ENCODE measurements at places on chromosomes 3 and 15.

- DNase-seq, result peak; percentile 77
These were observed 19.0 kb downstream of the STOML1 start for GRCh38 chr15:73972984-73973682.

DNA sequence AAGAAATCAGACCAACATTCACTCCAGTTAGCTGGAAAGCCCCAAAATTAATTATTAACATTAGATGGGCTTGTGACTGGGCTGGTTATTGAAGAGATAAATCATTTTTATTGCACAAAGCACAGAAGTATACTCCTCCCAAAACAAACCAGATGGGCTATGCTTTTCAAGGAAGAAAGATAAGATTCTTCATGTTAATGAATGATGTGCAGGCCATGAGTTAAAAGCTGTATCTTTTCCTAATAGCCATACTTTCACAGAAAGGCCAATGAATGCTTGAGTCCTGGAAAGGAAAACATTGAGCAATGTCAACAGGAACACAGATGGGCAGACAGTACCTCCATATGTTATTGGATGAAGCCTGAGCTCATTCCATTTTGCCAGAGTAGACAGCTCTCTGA is 55.4 kb downstream of the OCA2 start:
- no peak for DNase-seq

DNA sequence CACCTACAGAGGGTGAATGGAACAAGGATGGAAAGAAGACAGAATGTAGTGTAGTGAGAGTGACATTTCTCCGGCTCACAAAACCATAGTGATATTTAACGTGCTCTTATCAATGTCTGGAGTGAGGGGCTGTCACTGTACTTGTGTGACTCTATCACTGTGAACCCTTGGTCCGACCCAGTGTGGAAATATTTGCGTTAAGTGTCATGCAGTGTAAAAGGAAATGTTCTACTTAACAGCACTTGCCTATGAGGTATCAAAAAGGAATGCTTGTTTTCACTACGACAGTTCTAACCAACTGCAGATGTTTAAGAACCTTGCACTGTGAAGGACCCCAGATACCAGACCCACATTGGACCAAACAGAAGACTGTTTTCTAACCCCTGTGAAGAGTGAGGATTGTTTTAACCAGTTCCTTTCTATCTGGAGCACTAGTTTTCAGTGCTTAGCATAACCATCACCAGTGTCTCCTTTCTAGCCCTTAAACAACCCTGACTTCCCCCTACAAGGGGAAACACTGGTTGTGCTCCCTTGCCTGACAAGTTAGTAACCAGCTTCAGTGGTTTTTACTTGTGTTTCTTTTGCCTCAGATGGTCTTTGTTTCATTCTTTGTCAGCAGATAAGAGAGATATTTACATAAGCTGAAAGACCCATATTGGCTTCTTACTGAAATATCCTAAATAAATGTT is 144.7 kb upstream of the ABHD17C start:
- DNase-seq, result no peak

GRCh38 chr3:138197524-138197923 is 10.4 kb downstream of the ARMC8 start:
- no peak for DNase-seq

DNA sequence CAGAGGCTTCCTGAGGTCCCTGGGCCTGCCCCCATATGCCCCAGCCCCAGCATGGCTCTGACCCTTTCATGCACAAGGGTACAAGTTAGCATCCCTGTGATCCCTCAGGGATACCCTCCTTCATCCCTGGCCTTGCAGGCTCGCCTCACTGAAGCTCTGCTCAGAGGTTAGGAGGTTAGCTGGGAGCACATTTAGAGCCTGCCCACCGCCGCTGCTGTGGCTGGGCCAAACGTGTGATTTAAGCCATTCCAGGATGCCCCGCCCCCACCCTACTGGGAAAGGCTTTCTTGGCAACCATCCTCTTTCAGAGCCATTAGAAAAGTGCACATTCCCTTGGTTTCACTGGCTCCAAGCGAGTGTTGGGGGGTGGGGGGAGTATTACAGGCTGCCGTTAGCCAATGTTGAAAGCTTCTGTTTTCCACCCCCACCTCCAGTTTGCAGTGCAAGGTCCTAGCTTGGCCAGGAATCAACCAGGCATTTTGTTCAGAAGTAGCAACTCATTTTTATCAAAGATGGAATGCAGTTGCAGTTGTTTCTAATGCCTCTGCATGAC is 6.3 kb upstream of the HES1 start:
- DNase-seq, result no peak

GRCh38 chr3:64935971-64936370 is 248.2 kb upstream of the ADAMTS9 start:
- DNase-seq, result no peak

DNA sequence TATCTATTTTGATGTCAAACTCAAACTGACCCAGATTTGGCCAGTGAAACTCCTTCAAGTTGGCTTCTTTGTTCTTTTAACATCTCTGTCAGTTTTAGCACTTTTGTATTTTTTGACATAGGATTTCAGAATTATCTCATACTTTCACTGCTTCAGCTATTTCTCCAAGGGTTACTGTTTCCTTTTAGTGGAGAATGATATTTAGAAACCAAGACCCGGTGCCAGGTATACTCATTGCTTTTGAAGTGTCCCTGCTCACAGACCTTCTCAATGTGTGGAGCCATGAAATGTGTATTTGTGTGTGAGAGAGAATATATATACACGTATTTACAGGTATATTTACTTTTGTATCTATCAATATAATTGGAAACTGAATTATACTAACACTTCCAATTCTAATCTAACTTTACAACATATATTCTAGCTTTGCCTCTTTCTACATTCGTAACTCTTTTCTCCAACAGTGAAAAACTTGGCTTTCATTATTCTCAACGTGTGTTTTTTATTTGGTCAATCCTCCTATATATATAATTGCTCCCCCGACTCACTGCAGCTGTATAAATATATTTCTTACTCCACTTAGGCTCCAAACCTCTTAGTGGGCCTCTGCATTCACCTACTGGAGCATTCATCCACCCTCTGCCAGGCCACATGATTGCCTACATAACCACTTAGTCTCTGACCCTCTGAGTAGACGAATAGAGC is 54.0 kb downstream of the OTOL1 start:
- no peak for DNase-seq

- no peak for DNase-seq
These were observed 56.3 kb upstream of the CHD2 start for GRCh38 chr15:92843814-92844213.

DNA sequence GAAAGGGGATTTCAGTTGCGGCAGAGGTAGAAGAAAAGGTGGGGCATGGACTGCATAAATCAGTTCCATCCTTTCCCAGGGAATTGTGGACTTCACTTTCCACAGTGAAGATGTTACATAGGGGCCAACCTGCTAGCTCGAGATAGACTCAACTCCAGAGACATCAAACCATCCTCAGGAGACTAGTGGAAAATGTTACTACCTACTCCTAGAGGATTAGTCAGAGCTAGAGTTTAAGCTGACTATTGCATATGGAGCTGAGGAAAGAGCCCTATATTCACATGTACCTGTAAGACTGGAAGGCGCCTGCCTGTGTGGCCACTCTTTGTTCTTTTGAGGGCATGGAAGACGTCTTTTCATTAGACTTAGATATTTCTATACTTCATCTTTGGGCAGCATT is 69.2 kb downstream of the KLHL25 start:
- DNase-seq, result no peak

DNA sequence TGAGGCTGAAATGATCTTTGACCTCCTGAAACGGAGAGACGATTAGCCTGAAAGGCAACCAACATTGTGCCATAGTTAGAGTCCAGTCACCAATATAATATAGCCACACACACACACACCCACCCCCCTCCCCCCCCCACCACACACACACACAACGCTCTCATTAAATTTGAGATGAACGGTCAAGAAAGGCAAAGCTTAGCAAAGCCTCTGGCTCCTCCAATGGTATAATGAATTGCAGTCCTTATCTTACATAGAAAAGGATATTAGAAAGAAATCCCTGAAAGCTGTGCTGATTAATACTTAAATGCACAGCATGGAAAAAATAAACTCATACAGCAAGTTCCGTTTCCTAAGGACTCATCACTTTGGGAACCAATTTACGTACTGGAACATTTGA is 876 bp upstream of the ZNF385D start:
- no peak for DNase-seq

GRCh38 chr3:61371123-61371522 is 119.9 kb upstream of the FHIT start:
- DNase-seq, result no peak
